MM.1S (cell line): ENCODE measurements at places on chromosomes 16 and 17.

- no peak for DNase-seq
Observed at GRCh38 chr17:35256629-35257028, 13.8 kb downstream of the SLFN5 start.

GRCh38 chr17:21140911-21141310 is 14.1 kb downstream of the DHRS7B start:
- DNase-seq: no peak

- no peak for DNase-seq
Observed at GRCh38 chr16:90023078-90023447, 3.8 kb upstream of the DBNDD1 start.

GRCh38 chr16:2919511-2920255 is 8.0 kb downstream of the FLYWCH1 start:
- DNase-seq: peak; percentile 58

GRCh38 chr16:87927195-87927562 is 9.2 kb downstream of the CA5A start:
- DNase-seq: no peak

DNA sequence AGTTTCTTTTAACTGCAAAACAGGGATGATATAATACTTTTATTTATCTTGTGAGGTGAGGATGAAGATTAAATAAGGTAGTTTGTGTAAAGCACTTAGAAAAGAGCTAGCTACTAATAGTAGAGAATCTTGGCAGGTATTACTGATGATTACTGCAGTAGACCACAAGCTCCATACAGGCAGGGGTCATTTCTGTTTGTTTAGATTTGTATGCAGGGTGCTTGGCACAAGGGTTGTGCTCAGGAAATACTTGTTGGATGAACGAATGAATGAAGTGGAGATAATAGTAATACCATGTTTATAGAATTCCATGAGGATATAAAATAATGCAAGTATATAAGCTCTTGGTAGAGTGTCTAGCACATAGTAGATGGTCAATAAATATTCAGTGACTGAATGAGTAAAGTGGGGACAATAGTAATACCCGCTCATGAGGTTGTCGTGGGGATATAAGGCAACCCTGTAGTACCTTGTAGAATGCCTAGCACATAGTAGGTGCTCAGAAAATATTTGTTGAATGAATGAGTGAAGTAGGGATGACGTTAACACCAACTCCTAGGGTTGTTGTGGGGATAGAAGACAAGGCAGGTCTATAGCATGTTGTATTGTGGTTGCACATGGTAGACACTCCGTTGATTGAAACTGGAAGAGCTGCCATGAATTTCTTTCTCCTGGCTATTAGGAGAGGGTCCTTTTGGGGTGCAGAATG is 83.0 kb downstream of the ABCC1 start:
- no peak for DNase-seq

DNA sequence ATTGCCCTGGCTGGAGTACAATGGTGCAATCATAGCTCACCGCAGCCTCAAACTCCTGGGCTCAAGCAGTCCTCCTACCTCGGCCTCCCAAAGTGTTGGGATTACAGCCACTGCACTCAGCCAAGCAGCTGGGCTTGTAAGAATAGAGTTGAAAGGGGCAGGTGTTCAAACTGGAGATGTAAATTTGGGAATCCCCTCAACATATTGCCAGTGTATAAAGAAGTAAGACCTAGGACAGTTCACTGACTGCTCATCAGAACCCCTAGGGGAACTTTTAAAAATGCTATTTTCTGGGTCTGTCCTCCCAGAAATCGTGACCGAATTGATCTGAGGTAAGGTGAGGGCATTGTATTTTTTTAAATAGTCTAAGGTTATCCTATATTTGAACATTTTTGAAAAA is 8.9 kb upstream of the DNAJA2 start:
- no peak for DNase-seq

- DNase-seq: no peak
Observed at GRCh38 chr16:10959161-10959560, 14.8 kb downstream of the CLEC16A start.

GRCh38 chr17:1035546-1036170 is 38.7 kb downstream of the TIMM22 start:
- no peak for DNase-seq

DNA sequence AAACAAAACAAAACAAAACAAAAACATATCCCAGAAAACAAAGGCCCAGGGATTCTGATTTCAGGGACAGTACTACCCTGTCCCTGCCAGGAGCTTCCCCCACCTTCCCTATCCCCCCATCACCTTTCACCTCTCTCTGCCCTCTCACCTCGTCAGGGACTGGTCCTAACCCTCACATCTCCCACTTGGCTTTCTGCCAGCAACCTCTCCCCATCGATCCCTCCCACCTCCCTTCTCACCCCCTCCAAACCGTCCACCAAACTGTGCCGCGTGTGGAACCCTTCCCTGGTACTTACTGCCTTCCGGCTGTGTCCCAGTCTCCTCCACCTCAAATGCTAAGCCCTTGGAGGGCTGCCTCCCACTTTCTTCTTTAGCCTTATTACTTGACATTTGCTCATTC is 36.4 kb downstream of the TMEM186 start:
- no peak for DNase-seq

DNA sequence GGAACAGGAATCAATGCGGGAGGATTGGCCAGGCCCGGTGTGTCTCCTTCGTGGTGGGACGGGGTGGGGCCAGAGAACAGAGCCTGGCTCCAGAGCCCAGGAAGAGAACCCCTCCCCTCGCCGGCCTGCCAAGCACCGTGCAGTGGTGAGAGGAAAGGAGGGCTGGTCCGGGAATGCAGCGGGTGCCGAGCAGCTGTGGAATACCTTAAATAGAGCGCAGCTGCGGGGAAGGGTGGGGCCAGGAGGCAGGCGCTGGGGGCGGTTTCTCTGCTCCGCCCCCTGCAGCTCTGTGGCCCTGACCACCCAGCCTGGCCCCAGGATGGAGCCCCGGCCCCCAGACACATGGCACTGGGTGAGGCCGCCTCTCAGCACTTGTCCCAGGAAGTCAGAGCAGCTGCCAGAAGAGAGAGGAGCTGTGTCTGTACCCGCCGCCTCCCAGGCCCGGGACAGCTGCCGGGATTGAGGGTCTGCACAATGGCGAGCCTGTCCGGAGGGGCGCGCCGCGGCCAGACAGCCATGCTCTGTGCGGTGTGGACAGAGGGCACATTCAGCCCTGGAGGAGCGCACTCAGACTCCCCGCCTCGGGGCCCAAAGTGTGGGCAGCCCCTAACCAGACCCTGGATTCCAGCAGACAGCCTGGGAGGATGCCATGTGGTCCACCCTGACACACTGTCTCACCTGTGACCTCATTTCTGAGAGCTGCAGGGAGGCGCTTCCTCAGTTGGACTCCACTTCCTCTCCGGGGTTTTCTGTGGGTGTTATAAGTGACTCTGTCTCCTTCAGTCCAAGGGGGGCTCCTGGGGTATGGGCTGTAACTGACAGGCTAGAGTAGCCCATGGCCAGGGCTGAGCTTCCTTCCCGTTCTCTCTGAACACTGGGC is 268.8 kb downstream of the SEC14L1 start:
- no peak for DNase-seq

DNA sequence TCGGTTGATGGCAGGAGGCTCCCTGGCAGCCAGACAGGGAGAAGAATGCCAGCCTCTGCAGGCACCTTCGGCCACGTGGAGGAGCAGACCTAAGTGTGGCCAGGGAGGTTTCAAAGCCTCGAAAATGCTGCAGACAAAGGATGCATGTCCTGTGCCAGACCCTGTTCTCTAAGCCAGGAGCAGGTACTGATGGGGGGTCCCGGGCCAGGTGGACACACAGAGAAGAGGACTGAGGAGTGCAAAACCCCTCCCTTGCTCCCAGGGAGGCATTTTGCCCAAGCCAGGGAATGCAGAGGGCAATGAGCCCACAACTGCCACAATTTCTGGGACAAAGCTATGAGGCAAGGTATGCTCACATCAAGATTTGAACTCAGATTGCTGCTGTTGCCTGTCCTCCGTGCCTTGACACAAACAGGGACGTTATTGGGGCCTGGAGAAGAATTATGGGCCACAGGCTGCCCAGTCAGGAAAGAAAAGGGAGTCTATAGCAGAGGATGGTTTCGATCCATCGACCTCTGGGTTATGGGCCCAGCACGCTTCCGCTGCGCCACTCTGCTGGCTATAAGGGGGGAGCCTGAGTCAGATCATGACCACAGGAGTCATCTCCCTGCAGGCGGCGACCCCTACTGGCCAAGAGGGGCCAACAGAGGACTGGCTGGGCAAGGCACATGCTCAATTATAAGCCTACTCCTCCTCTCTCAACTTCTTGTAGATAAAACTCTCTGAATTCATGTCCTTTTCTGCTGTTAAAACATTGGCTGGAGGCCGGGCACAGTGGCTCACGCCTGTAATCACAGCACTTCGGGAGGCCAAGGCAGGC is 25.1 kb upstream of the FOXK2 start:
- peak; percentile 87 for DNase-seq

GRCh38 chr17:55212880-55213279 is 51.9 kb upstream of the HLF start:
- no peak for DNase-seq

DNA sequence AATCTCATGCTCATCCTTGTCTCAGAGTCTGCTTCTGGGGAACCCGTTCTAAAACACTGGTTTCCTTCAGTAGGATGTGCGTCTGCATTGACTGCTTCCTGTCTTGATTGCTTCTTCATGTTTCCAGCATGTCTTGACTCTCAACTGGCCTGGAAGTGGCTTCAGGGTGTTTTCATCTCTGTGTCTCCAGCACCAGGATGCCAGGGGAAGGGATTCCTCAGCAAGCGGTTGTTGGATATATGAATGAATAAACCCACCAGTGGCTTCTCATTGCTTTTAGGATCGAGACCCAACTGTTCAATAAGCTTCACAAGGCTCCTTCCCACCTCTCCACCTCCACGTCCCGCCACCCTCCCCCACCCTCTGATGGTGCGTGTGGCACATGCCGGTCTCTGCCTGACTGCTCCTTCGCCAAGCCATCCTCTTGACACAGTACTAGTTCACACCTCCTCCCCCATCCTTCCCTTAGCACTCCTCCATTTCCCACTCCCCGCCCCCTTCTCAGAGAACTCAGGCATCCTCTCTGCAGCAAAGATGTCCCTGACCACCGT is 14.1 kb upstream of the TNS4 start:
- no peak for DNase-seq

- DNase-seq: no peak
Observed at GRCh38 chr17:65088621-65089360, 32.3 kb upstream of the GNA13 start.

GRCh38 chr16:9176547-9177418 is 85.3 kb downstream of the HAPSTR1 start:
- DNase-seq: no peak

DNA sequence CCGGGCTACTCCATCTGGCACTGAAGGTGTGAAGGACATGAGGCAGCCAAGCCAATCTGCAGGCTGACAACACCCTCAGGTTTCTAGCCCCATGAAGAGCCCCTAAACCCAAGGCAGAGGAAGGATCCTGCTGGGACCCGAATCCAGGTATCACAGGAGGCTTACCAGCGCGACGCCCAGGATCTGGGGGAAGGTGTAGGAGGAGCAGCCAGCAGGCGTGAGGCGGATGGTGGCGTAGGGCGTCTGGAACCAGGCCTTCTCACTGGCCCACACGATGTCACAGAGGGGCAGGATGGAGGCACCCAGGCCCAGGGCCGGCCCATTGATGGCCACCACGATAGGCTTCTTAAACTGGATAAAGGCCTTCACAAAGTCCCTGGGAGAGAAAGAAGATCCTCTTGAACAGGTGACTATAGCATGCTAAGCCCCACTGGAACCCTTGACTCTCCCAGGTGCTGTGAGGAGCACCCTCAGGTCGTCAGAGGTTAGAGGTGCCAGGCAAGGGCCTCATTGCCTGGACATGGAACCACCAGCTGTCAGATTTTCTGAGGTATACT is 71.7 kb downstream of the DYNLRB2 start:
- DNase-seq: no peak

- no peak for DNase-seq
Observed at GRCh38 chr16:77402672-77403071, 32.2 kb downstream of the ADAMTS18 start.

DNA sequence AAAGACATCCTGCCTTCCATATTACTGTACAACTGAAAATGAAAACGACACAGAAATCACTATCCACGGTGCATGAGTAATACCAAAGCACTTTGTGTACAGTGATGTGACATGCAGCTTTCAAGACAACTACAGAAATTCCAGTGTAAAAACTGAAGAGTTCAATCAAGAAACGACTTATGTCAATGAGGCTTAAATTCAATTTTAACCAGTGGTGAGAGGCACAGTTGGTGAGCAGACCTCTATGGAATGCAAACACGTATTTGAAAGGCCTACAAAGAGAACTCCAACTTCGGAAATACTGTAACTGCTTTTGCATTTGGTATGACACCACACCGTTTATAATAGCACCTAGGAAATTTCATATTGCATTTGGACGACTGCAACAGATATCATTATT is 87.6 kb downstream of the USP31 start:
- no peak for DNase-seq

DNA sequence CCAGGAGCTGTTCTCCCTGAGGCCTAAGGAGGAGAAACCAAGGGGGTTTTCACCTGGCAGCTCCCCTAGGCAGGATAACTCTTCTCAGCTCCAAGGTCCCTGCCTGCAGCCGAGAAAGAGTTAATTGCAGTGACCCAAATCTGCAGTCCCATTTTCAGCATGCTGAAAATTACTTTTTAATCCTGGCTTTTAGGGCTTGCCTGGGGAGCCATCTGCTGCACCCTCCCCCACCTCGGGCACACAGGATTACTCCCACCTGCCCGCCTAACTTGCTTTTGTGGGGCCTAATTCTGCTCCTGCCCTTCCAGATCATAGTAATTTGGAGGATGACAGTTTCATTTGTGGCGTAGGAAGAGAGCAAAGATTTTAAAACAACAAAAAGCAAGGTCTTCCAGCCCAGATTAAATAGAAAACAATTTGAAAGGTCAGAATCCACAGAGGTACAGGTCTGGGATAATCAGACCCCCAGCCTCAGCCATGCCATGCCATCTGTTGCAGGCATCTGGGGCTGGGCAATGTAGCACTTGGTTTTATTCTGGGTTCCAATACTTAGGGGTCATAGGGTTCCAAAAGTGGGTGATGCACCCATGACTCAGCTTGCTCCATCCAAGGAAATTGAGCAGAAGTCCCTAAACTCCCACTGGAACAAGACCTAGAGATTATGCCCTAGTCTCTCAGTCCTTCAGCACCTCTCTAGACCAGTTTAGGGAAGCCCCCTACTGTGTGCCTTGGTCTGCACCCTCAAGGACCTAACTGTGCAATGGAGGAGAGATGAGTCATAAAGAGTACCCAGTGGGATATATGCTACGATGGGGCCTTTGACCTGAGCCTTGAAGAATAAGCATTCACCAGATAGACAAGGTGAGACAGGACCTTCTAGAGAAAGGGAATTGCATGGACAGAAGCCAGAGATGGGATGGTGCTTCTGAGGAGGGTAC is 64.5 kb upstream of the NLK start:
- DNase-seq: no peak
